ENCODE measurements at places on chromosomes 4 and X.

- no peak for DNase-seq
These were observed 194.7 kb downstream of the CPEB2 start for GRCh38 chr4:15197005-15197404.

DNA sequence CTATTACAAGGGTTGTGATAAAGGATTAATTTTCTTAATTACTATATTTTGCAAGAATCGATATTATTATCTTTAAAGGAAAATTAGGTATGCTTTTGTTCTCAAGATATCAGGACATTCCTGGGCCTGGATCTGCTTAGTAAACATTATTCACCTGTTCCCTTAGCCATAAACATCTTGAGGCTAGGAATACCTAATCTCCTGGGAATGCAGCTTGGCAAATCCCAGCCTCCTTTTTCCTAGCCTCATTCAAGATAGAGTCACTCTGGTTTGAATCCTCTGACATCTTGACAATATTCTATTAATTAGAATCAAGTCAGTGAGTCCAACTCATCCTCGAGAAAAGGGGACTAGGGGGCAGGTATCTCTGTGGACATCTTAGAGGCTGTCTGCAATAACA lies 327.1 kb downstream of the STIM2 start:
- DNase-seq, result no peak

GRCh38 chr4:78706302-78706701 lies 69.8 kb upstream of the BMP2K start:
- DNase-seq, result no peak

- DNase-seq, result no peak
These were observed 466.8 kb upstream of the INTU start for GRCh38 chr4:127165971-127166370.

DNA sequence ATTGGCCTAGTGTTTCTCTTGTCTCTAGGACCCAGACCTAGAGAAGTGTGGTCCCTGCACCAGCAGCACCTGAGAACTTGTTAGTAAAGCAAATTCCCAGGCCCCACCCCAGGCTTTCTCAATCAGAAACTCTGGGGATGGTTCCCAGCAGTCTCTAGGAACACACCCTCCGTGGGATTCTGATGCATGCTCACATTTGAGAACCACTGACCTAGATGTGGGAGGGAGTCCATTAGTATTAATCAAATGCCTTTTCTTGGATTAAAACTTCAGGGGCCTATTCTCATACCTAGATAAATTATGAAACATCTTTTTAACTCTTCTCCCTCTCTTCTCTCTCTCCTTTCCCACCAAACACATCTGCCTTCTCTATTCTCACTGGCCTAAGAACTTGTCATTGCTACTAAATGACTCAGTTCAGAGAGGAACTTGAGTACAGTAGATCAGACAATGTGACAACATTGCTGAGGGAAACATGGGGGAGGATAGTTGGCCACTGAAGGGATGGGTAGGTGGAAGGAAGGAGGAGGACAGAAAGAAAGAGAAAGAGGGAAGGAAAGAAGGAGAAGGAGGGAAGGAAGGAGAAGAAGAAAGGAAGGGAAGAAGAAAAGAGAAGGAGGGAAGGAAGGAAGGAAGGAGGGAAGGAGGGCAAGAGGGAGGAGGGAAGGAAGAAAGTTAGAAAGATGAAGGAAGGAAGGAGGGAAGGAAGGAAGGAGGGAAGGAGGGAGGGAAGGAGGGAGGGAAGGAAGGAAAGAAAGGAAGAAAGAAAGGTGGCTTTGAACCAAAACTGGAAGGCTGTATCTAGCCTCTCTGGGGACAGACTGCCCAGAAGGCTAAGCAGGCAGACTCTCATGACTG lies 132.7 kb upstream of the MAP3K15 start:
- no peak for DNase-seq

- DNase-seq, result no peak
These were observed 38.6 kb downstream of the TSC22D3 start for GRCh38 chrX:107736781-107737531.

DNA sequence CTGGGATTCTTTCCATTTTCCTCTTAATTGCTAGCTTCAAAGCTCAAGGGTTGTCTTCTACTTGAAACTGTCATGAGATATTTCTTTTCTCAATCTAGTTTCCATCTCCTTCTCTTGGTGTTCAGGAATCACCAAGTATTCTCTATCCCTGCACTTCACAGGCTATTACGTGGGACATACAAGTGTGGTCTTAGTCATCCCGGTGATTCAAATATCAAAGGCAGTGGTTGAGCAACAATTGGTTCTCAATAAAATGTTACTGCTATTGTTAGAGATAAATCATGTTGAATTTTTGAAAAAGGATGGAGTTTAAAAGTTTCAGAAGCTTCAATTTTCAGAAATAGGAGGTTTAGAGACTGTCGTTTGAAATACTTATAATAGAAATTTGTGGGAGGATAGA lies 812.9 kb downstream of the FSTL5 start:
- DNase-seq, result no peak

GRCh38 chrX:32126997-32127396 lies 1055.2 kb upstream of the FTHL17 start:
- no peak for DNase-seq

DNA sequence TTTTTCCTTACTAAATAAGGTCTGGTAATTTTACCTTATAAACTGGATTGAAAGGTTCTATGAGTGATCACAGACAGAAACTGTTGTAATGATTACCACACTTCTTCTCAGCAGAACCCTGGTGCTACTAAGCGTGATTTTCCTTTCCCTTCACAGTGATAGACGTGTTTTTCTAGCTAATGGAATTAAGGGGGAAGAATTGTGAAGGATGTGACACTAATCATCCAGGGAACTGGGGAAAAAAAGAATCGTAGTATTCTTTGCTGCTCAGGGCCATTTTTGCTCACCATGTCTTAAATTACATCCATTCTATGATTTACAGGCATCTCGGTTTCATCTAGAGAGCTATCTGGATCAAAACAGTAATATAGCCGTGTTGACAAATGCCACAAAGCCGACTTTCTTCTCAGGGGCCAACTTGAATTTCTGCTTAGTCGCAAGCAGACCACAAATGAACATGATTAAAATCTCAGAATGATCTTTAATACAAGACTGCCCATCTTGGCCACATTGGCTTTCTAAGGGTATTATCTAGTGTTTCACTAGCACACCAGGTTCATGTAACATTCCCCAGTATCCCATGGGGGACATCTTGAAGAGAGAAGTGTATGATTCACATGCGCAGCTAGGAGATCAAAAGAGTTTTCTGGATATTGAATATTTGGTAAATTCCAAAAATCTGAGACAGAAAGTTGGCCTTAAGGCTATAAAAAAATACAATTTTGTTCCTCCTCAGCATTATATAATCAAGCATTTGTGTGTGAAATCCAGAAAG lies 154.0 kb downstream of the UGT8 start:
- no peak for DNase-seq

- DNase-seq, result no peak
These were observed 141.1 kb upstream of the WDFY3 start for GRCh38 chr4:85107553-85107952.

DNA sequence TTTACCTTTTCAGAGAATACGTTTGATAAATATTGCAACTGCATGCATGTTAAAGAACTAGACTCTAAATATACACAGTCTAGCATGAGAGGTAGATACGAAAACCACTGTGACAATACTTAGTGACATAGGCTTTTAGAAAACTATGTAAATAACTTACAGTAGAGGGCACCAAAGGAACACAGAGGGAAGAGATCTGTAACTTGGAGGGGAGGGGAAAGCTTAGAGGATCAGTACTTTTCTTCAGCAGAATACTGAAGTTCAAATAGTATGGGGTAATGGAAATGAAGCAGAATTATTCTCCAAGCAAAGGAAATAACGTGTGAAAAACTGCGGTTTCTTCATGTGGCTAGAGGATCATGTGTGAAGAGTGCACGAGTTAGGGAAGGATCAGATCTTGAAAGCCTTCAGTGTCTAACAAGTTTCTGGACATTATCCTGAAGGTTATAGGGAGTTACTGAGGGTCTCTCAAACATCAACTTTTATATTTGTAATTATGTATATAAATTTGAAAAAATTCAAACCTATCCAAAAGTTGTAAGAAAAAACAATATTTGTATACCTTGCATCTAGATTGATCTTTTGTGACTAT lies 264.3 kb downstream of the NPFFR2 start:
- DNase-seq, result no peak

DNA sequence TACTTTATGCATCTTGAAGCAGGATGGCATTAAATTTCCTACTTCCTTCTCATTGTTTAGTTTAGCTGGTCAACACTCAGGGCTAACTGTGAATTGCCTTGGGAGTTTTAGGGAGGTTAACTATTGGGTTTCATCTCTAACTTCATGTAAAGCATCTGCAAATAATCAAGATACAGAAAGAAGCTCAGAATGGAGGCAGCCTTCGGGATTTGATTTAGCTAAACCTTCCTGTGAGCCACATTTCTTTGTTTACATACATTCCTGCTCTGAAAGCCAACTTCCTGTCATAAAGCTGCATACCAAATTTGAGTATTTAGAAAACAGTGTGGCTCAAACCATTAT lies 131.7 kb upstream of the PCDH18 start:
- no peak for DNase-seq

DNA sequence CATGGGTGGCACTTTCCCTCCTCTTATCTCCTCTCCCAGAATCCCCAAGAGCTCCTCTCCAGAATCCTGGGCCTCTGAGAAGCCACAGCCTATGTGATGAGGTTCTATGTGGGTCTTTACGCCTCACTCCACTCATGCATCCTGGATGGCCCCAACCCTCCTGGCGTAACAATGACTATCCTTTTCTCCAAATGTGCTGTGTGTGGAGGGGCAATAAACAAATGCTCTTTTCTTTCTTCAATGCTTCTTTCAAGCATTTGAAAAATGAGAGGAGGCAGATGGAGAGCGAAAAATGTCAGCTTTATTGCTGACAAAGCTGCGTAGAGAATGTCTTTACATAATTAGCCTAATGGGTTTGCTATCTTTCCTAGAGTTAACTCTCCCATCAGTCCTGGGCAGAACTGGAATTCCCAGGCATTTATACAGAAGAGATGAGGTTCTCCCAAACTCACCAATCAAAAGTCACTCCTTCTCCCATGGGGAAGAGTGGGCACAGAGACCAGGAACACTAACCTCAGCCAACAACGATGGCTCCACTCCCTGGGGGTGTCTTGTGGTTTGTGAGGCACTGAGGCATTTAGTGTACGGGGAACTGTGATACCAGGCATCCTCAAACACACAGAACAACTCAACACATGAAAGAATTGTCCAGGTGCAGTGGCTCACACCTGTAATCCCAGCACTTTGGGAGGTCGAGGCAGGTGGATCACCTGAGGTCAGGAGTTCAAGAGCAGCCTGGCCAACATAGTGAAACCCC lies 118.9 kb upstream of the SLC34A2 start:
- no peak for DNase-seq

DNA sequence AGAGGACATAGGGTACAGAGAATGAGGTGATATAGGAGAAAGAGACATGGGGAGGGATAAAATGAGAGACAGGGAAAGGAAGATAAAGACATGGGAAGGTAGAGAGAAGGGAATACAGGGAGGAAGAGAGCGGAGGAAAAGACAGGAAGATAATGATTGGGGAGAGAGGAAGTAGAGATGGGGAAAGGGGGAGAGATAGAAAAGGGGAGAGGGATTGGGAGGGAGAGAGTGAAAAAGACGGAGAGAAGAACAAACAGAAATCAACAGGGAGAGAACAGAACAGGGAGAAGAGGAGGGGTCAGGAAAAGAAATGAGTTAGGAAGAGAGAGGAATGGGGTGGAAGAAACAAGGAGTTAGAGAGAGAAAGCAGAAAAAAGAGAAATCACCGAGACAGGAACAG lies 4.6 kb downstream of the GRIPAP1 start:
- DNase-seq, result no peak

DNA sequence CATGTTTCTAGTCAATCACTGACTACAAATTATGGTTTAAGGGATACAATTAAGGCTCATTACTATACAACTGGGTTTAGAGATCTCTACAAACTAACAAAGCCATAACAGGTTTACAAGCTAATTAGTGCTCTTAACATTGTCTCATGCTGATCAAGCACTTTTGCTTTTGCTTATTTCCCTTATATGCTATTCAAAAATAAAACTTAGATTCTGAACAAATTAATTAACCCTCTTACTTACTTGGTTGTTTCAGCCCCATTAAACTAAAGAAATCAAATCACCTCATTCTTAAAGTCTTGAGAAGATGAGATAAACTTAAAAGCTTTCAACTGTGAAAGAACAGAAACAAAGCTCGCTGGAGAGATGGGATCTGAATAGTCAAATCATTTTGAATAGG lies 2024.5 kb upstream of the ADGRL3 start:
- no peak for DNase-seq

- DNase-seq, result peak; percentile 41
These were observed 185.6 kb downstream of the RAP1GDS1 start for GRCh38 chr4:98446499-98447375.

DNA sequence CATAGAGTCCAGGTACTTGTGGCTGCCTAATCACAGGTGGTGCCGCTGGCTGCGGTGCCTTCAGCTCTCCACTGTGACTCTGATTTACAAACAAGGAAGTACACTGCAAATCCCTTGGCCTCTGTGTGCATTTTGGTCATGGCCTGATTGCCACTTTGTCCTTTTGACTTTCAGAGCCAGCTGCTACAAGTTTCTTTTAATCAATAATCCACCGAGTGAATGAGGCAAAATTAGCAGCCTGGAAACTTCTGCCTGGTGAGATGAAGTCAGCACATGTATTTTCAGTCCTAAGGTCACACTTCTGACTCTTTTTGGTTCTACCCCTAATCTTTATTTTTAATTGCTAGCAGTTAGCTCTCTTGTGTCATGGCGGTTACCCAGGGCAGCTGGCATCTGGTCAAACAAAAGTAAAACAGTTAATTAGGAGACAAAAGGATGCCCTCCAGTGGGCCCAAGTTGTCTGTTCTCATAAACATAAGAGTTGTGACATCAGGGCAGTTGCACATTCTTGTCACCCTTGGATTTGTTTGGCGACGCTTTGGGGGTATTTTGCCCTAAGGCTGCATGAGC lies 62.3 kb upstream of the LNX1 start:
- no peak for DNase-seq

GRCh38 chr4:74653331-74654229 lies 140.7 kb downstream of the BTC start:
- no peak for DNase-seq

DNA sequence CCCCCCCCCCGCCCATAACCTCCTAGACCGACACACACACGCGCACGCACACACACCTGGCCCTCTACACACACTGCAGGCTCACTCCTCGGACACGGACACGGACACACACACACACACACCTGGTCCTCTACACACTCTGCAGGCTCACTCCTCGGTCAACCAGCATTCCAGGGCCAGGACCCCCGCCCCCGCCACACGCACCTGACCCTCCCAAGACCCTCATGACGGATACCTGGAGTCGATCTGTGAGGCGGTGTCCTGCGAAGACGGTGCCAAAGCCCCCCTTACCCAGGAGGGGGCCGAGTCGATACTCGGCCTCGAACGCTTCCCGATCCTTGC lies 552 bp downstream of the PIM2 start:
- no peak for DNase-seq

DNA sequence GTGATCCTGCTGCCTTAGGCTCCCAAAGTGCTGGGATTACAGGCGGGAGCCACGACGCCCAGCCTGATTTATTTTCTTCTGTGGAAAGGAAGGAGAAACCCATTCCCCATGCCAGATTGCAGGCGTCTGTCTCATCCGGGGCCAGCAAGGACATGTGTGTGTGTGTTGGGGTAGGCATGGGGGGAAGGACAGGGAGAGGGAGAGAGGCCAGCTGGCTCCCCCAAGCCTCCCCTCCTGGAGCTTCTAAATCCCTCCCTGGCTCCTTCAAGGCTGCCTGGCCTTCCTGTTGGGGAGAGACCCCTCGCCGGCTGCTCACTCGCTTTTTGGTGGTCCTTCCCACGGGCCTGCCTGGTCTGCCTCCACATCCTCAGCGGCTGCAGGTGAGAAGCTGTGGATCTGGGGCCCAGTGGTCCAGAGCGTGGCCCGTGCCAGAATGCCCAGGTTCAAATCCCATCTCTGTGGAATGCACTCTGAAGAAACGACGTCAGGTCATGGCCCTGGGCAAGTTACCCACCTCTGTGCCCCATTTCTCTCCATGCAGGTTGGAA lies 1.3 kb upstream of the PLXNB3 start:
- DNase-seq, result no peak
